ENCODE measurements at places on chromosomes 6 and 20. TPM values are rescaled to one million over a fixed set of nuclear protein-coding genes. Genes with fewer than 3 reads are reported as not detected.

F13A1 gene
- total RNA-seq, result not detected

MANEA gene
- 22.5 TPM for total RNA-seq

SLC12A5 gene
- total RNA-seq, result 0.73 TPM

BPIFA1 gene
- total RNA-seq, result not detected

GRCh38 chr6:118511930-118512715 lies 36.0 kb upstream of the PLN start:
- no peak for DNase-seq

DNA sequence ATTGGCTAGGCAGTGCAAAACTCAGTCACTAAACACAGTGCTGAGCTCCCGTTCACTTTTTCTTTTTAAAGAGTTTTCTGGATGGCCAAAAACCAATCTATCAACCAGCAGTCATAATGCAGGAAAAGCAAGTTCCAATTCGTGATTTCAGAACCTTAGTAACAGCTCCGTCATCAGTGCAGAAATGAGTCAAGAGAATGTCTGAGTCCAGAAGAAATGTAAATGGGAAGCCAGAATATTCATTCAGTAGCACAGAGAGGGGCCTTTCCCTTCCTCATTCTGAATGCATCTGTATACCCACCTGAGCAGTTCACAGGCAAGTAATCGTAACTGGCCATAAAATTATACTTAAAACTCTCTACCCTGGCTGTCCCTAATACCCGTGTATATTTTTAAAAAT lies 20.4 kb downstream of the HUS1B start:
- DNase-seq, result no peak

GRCh38 chr6:36757206-36757605 lies 59.6 kb downstream of the RAB44 start:
- no peak for DNase-seq

- DNase-seq, result no peak
Measured at GRCh38 chr6:160198606-160199211, 59.9 kb downstream of the SLC22A2 start.

DNA sequence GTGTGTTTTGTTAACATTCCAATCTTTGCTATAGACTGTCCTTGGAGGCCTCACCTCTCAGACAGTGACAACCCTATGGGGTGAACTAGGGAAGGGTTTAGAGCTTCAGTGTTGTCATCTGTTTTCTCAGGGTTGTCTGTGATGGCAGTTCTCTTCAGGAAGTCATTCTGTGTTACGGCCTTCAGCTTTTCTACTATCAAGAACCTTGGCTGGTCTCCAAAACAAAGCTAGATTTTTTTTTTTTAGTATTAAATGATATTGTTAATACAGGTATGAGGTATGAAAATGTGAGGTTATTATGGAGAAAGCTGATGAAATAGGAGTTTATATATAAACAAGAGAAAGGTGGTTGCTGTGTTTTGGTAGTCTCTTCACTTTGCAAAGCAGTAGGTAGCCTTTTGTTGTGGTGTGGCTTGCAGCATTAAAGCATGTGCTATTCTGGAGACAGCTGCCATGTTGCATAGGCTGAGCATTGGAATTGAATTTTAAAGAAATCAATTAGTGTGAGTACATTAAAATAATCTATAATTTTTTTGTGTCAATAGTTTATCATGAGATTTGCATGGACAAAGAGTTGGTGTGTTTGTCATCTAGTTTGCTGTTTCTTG lies 162.6 kb downstream of the CARMIL1 start:
- DNase-seq, result no peak
